Suprapubic skin (tissue), 4 donors: ENCODE measurements at places on chromosomes 6 and 20. TPM values are rescaled to one million over a fixed set of nuclear protein-coding genes. Genes with fewer than 3 reads are reported as not detected.

DNA sequence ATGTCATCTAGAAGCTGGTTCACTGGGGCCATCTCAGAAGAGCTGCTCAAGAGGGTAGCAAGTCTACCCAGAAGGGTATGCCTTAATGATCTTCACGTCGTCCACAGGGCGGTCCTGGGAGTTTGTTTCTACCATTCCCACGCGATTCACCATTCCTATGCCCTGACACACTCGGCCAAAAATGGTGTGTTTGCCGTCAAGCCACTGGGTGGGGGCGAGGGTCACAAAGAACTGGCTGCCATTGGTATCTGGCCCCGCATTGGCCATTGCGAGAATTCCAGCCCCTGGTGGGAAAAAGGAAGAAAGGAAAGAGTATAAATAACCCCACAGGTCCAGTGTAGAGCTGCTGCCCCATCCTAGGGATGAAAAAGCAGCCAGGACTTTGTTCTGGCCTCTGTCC is 16.5 kb upstream of the CPNE5 start:
- no peak for DNase-seq

SRMS gene
- 1.3 TPM for total RNA-seq

DNA sequence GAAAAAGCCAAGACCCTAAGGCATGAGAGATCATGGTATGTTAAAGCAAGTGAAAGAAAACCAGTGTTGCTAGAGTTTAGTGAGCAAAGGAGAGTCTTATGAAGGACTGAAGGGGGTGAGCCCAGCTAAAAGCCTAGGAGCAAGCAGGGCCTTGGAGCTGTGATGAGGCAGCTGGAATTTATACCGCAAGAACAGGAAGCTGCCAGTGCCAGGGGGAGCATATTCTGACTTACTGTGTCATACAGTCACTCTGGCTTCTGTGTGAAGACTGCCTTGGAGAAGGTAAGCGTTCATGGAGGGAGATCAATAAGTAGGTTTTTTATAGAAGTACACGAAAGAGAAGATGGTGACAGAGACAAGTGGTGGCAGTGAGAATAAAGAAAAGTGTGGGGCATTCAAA is 308.9 kb upstream of the THEMIS start:
- DNase-seq = no peak

DNA sequence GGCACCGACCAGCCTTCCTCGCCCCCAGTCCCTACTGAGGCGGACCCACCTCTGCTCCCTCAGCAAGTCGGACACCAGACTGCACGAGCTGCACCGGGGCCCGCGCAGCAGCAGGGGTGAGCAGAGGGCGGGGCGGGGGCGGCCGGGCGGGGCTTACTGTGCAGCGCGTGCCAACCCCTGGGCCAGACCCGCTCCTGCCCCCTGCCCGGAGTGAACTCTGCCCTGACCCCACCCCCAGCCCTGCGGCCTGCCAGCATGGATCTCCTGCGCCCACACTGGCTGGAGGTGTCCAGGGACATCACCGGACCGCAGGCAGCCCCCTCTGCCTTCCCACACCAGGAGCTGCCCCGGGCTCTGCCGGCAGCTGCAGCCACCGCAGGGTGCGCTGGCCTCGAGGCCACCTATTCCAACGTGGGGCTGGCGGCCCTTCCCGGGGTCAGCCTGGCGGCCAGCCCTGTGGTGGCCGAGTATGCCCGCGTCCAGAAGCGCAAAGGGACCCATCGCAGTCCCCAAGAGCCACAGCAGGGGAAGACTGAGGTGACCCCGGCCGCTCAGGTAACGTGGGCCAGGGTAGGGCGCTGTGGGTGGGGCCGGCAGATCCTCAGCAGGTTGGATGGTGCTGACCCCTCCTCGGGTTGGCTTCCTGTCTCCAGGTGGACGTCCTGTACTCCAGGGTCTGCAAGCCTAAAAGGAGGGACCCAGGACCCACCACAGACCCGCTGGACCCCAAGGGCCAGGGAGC is 1.5 kb upstream of the SLC2A4RG start:
- DNase-seq = peak; percentile 79
